Stimulated activated CD4-positive, alpha-beta T cell treated with anti-CD3 and anti-CD28 coated beads, Interleukin-2, amount 100 ng/mL, for 4 hours (primary cell): ENCODE measurements at places on chromosomes 16 and 17.

GRCh38 chr16:79595931-79596450 lies 4.5 kb downstream of the MAF start:
- no peak for DNase-seq

- DNase-seq = no peak
These were observed 163.5 kb upstream of the DYNLRB2 start for GRCh38 chr16:80377096-80377956.

GRCh38 chr16:11572301-11572995 lies 14.3 kb downstream of the LITAF start:
- DNase-seq = no peak

DNA sequence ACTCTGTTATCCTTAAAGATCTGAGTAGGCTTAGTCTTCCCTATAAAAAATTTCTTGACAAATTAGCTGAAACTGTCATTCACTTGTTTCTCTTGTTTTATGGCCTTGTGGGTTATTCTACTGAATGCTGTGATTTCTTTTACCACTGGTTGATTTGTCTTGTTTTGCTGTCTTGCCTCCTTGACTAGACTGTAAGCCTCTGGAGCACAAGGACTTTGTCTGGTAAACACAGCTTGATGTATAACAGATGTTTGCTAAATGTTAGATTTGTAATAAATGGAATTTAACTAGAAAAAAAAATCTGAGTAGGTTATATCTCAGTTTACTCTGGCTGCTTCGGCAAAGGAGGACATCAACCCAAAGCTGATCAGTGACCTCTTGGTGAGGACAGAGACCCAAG lies 21.6 kb downstream of the VAC14 start:
- no peak for DNase-seq

DNA sequence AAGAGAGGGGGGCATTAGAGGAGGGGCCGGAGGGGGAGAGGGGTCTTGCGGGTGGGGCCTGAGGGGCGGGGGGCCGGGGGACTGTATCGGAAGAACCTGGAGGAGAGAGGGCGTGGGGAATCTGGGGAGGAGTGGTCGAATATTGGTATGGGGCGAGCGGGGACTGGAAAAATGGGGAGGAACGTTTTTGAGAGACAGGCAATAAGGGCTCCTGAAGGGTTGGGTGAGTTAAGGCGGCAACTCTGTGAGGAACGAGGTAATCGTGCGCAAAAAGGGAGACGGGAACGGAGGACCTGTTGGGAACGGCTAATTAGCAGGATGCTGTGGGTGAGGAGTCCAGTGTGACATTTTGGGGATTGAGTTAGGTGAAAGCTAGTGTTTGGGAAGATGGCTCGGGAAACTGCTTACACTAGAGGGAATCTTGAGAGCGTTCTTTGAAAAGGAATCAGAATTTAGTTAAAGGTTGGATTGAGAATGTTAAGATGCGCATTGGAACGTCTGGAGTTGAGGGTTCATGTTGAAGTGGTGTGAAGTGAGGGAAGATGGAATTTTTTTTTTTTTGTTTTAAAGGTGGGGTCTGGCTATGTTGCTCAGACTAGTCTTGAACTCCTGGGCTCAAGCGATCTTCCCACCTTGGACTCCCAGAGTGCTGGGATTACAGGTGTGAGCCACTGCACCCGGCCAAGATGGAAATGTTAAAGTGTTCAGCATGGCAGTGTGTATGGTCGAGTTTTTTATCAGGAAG lies 662 bp downstream of the WIPF2 start:
- no peak for DNase-seq

- no peak for DNase-seq
These were observed 112.0 kb upstream of the SMURF2 start for GRCh38 chr17:64773836-64774761.

DNA sequence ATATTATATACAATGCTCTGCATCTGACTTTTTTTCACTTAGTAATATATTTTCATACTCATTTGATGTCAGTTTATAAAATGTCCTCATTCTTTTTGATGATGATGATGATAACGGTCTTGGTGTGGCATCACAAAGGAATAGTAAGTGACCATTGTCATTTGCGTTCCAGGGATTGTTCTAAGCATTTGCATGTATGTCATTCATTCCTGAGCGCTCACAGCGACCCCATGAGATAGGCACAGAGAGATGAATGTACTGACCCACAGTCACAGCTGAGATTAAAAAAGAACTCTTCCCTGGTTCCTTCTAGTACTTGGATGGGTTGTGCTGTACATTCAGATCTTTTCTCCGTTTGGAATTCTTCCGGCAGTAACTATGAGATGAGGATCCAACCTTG lies 21.2 kb upstream of the MSI2 start:
- no peak for DNase-seq

GRCh38 chr16:79177018-79177417 lies 423.5 kb downstream of the MAF start:
- DNase-seq = no peak

GRCh38 chr17:28204751-28205150 lies 114.2 kb upstream of the TMEM97 start:
- DNase-seq = no peak

- no peak for DNase-seq
These were observed 52.2 kb downstream of the DNAH17 start for GRCh38 chr17:78524870-78525510.

DNA sequence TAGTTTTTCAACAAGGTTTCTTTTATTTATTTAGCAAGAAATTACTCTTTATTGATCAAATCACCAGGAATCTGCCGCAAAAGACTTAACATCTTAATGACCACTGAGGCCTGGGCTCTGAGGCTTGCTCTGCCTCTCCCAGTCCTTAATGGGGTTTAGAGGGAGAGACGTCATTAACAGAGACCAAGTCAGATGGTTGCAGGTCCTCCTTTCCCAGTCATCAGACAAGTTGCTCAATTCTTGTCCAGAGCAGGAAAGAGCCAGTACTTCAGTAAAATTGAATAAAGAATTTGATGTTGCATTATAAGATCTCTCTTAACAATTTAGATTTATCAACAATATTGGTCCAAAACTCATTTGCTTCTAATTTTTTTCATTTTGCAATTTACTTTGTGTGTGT lies 2.0 kb downstream of the SEPHS2 start:
- no peak for DNase-seq

- peak; percentile 37 for DNase-seq
These were observed 13.7 kb upstream of the LGALS3BP start for GRCh38 chr17:78993241-78993956.

DNA sequence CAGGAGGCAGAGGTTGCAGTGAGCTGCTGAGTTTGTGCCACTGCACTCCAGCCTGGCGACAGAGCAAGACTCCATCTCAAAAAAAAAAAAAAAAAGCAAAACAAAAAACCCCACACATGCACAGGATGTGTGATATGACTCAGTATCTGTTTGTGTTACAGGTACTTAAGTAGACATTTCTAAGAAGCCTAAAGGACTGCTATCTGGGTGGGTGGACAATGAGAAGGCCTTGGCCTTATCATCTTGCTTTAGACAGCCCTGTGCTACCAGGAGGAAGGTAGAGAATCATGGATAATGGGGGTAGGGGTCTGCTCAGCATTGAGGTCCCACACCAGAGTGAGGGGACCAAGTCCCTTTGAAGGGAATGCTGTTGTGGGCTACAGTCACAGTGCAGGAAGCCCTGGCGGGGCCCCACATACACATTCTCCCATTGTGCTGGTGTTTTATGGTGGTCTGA lies 26.7 kb downstream of the PLD6 start:
- no peak for DNase-seq

- no peak for DNase-seq
These were observed 321.4 kb downstream of the GRIN2A start for GRCh38 chr16:9860876-9861275.

- no peak for DNase-seq
These were observed 14.0 kb upstream of the ITGB3 start for GRCh38 chr17:47239619-47239966.

DNA sequence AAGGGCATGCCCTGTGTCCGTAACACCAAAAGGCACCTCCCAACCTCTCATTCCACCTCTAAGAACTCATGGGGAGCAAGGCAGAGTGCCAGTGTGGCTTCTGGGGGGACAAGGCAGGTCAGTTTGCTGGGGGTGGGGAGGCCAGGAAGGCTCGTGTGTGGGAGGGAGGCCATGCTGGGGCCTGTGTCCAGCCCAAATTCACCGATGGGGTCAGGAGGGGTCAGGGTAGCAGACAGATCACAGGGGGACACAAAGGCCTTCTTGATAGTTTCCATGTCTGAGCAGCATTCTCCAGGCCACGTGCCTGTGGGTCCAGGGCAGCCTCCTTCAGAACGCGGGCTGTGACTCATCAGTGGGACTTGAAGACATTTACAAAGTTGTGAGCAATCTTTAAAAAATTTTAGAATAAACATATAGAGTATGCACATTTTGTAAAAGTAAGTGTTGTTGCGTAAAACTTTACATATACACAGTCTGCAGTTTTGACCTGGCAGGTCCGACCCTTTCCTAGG lies 20.9 kb downstream of the SPACA3 start:
- DNase-seq = no peak

DNA sequence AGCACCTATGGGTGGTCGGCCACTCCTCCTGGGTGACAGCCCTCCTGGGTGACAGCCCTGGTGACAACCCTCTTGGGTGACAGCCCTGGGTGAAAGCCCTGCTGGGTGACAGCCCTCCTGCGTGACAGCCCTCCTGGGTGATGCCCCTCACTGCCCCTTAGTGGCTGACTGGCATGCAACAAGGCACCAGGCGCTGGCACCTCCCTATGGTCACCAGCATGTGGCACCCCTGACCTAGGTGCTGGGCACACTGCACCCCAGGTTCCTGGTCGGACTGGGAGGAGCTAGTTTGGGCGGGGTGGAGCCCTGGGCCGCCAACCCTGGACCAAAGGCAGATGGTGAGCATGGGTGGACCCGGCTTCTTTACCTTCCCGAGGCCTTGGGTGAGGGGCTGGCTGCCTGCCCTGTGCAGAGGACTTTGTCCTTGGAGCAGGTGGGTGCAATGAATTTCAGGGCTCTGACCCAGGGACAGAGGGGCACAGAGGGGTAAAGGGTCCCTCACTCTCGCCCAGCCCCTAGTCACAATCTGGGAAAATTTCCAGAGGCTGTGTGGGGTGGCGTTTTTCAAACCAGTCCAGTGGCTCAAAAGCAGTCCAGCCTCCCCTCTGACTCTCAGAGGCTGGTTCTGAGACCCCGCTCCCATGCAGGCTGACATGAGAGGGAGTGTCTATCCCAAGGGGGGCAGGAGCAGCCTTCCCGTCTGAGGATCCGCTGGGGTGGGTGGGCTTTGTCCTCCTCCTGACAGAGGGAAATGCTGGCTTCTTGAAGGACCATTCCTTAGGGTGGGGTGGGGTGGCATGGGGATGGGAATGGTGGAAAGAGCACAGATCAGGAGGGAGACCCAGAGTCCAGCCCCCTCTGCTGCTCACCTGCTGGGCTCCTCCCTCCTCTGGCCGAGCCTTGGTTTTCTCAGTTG lies 25.9 kb upstream of the TNFRSF13B start:
- DNase-seq = no peak

DNA sequence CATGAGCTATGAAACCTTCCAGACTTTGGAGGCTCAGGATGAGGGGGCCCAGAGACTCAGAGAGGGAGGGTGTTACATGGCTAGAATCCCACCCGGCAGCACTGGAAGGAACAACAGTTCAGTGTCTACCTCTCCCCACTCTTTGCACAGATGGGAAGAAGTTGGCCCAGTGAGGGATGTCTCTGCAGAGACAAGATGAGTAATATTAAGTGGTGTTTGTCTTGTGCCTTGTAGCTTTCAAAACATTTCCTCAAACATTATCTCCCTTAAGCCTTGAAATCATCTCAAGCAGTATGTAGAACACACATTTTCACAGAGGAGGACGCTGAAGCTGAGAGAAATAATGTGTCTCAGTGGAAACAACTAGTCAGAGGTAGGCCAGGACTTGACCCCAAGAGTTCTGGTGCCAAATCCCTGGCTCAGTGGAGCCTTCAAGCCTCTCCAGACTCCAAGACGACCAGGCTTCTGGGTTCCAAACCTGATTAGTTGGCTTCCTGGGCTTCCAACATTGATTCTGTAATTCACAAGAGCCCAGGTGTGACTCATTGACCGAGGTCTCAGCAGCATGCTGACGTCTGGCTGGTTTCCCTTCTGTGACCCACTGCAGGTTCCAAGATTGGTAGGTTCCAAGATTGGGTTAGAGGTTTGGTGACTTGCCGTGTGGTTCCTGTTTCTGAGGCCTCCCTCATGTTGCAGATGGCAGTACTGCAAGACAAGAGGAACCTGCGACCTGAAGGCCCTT lies 7.4 kb downstream of the RNF112 start:
- no peak for DNase-seq

DNA sequence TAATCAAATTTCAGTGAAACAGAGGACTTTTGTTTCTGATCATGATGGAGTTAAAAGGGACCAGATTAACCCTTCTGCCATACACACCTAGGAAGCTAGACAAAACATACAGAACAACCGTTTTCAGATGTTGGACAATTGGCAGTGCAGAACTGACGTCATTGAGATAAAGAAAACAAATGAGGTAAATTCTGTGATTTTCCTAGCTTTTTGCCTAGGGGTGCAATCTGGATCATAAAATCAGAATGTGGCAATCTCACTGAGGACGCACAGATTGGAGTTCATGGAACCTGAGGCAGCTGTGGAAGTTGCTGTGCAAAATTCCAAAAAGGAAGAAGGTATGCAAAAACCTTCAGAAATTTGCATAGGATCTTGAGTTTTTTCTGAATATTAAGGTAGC lies 15.0 kb upstream of the USP32 start:
- no peak for DNase-seq

- DNase-seq = no peak
These were observed 342.3 kb downstream of the TMEM114 start for GRCh38 chr16:8247993-8248392.

GRCh38 chr17:73015722-73016276 lies 76.7 kb downstream of the SLC39A11 start:
- no peak for DNase-seq

- DNase-seq = no peak
These were observed 52.2 kb upstream of the TMC5 start for GRCh38 chr16:19365486-19365885.

GRCh38 chr16:2475413-2476344 lies 752 bp downstream of the TBC1D24 start:
- DNase-seq = peak; percentile 35

GRCh38 chr17:9036336-9036735 lies 15.0 kb downstream of the NTN1 start:
- no peak for DNase-seq

GRCh38 chr16:14018851-14019250 lies 52.3 kb upstream of the MRTFB start:
- no peak for DNase-seq

GRCh38 chr16:29009050-29009837 lies 24.4 kb downstream of the LAT start:
- DNase-seq = no peak
